Activated CD8-positive, alpha-beta memory T cell treated with anti-CD3 and anti-CD28 coated beads, Interleukin-2, amount 50 U/mL, for 4 hours (primary cell): ENCODE measurements at places on chromosomes 7 and 10.

- no peak for DNase-seq
Measured at GRCh38 chr10:18690541-18690940, 31.3 kb downstream of the ARL5B start.

DNA sequence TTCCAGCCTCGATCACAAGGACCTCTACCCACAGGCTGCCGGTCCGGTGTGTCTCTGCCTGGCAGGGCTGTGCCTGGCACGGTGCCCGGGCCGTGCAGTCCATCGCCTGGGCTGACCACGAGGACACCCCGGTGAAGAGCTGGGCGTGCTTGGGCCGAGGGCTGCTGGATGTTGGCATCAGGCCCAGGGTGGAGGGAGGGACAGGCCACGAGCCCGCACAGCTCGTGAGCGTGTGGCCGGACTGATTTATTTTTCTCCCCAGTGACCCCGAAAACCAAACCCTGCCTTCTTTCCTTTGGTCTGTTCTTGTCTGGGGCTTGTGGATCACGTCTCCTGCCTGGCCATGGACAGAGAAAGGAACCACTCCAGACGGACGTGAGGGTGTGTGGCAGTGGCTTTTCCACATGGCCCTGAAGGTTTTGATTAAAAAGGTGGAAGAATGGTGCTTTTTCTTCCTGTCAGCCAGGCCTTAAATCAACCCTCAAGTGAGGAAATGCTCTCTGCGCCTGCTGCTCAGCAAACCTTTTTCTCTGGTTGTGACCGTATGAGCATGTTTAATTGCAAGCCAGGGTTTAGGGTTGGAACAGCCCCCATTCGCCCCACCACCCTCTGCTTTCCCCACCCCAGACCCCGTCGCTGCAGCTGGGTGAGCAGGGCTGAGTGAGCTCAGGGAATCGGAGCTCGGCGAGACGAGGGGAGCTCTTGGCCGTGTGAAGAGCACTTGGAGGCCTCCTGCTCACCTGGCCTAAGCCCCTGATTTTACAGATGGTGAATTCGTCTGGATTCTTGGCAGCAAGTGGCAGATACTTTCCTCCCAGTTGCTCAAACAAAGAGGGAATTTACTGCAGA lies 130.1 kb downstream of the RGS10 start:
- no peak for DNase-seq

GRCh38 chr7:67821116-67821515 lies 824.5 kb downstream of the TYW1 start:
- no peak for DNase-seq

DNA sequence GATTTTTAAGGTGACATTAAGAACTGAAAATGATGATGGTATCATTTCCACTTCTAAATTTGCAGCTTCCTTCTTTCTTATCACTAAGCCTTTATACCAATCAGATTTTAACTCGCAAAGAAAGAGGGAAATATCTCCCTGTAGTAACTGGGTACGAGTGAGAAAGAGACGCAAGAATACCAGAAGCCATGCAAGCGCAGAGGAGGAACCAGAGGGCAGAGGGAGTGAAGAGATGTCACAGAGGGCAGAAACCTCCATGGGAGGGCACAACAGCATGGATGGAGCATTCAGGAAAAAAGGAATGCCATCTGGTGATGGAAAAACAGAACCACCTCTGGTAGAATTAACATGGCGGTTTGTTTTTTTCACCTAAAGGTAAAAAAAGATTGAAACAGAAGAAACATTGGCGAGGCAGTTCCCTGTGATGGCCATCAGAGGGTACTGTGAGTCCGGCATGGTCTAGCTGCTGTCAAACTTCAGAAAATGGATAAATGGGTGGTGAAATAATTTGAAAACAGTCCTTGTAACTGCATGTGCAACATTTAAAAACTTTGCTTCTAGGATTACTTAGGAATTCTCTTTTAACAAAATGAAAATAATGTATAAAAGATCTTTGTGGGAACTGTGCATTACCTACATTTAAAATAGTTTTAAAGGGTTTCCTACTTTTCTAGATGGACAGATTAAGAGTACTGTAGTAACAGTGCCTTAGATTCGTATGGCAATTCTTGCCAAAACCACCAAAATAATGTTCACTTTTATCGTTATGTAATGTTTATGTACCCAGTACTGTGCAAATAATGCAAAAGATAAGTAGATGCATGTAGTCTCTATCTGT lies 91.8 kb downstream of the ARHGAP12 start:
- no peak for DNase-seq

- peak; percentile 23 for DNase-seq
Measured at GRCh38 chr7:23470330-23471105, at the start of gene IGF2BP3. Gene IGF2BP3, minus strand, starts transcription at chr7:23470491. Its CDS starts 381 bp downstream, at chr7:23470110.

DNA sequence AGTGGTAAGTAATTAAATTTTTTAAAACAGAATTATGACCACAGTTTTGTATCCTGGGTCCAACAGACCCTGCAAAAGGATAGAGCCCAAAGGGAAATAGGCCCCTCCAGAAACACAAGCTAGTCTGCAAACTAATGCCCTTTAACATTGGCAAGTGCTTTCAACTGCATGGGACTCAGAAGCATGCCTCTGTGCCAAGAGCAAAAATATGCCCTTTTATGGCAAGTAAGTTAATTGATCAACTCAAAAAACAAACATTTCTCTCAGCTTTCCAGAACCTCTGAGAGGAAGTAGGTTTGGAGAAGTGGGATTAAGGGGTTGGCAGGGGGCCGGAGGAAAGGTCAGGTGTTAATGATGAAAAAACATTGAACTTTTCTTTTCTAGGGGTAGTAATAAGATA lies 186.6 kb upstream of the PRSS1 start:
- no peak for DNase-seq

- no peak for DNase-seq
Measured at GRCh38 chr7:84274029-84274638, 79.5 kb upstream of the SEMA3A start.

DNA sequence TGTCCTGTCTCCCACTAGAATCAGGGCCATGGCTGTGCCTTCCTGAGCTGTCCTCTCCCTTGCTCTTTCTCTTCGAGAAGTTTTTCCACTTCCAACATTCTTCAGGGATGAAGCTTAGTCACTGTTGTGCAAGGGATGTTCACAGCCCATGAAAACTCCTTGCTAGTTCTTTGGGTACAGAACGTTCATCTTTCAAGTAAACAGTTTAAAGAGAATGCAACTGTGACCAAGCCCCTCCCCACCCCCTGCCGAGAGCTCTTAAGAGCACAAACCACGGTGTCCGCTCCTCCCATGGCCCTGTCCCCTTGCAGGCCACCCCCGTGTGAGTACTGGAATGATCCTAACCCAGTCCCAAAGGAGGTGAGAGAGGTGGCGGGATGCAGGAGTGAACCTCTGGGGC lies 161.1 kb upstream of the RHEB start:
- DNase-seq = no peak

GRCh38 chr7:138970952-138971351 lies 10.2 kb downstream of the KIAA1549 start:
- DNase-seq = no peak

DNA sequence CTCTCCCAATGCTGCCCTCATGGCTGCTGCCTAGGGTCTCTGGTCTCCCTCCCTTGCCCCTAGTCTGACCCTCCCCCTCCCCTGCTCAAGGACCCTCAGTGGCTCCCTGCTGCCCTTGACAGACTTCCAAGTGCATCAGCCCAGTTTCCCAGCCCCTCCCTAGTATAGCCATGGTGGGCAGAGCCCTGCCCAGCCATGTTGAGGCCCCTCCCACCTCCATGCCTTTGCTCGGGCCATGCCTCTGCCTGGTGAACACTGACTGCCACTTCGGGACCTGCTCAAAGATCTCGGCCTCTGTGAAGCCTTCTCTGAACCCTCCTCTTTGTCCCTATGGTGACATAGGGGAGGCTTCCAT lies 73.2 kb downstream of the MYL10 start:
- DNase-seq = no peak

GRCh38 chr7:27359181-27360125 lies 116.9 kb downstream of the EVX1 start:
- no peak for DNase-seq

GRCh38 chr7:132750096-132750495 lies 173.8 kb upstream of the PLXNA4 start:
- DNase-seq = no peak

DNA sequence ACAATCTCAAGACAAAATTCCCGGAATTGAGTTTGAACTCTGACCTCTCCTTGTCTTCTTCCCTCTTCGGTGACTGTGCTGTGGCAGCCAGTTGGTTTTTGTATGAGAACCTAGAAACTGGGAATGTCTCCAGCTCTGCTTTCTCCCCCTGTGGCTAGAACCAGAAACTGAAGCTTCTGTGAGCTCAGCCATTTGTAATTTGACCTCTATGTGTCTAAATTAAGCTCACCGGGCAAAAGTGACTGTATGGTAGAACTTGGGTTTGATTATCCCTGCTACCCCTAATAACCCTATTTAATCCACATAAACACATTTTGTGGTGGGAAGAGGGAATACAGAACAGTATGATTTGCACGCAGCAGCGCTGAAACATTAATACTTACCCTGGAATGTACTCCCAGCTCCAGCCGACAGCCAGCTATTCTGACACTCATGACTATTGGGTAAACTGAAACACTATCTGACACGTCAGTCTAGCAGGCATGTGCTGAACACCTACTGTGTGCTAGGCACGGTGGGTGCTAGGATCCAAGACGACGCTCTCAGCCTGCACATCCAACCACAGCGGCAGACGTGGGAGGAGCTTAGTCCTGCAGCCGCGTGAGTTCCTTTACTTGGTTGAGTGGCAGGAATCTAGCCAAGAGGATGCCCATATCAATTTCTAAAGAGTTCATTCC lies 324.8 kb downstream of the SFMBT2 start:
- no peak for DNase-seq

DNA sequence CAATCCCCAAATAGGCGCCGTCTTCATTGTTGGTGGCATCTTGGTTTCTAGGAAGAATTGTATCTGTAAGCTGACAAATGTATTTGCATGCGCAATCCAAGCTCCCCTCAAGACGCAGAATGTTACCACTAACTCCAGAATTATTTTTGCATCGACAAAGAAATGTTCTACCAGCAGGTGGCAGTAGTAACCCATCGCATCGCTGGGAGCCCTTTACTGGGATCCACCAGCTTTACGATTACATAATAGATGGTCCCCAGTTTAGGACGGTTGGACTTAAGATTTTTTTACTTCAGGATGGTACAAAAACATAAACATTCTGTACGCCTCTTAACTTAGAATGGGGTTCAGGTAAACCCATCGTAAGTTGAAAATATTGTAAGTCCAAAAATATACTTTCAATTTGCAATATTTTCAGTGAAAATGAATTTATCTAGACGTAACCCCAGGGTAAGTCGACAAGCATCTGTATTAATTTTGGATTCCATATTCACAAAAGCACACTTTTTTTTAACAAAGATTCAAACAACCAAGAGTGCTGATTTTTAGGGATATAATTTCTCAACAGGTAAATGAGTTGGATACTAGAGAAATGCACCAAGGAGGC lies 114.0 kb upstream of the COBL start:
- DNase-seq = peak; percentile 37

DNA sequence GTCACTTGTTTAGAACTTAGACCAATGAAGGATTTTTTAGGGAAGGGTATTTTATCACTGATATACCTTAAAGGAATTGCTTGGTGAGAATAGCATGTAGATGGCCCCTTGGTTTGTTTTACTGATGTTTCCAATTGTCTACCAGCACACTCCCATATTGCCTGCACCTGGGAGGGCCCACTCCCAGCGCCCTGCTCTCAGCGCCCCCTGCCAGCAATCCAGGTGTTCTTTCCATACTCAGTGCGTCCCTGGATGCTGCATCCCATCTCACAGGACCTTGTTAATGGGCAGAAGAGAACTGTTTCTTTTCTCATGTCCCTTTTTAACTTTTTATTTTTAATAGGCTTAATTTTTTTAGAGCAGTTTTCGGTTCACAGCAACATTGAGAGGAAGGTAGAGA lies 24.1 kb upstream of the SFRP5 start:
- no peak for DNase-seq

- no peak for DNase-seq
Measured at GRCh38 chr7:118076564-118076963, 107.4 kb upstream of the LSM8 start.

GRCh38 chr7:128422037-128422436 lies 12.3 kb upstream of the IMPDH1 start:
- no peak for DNase-seq

DNA sequence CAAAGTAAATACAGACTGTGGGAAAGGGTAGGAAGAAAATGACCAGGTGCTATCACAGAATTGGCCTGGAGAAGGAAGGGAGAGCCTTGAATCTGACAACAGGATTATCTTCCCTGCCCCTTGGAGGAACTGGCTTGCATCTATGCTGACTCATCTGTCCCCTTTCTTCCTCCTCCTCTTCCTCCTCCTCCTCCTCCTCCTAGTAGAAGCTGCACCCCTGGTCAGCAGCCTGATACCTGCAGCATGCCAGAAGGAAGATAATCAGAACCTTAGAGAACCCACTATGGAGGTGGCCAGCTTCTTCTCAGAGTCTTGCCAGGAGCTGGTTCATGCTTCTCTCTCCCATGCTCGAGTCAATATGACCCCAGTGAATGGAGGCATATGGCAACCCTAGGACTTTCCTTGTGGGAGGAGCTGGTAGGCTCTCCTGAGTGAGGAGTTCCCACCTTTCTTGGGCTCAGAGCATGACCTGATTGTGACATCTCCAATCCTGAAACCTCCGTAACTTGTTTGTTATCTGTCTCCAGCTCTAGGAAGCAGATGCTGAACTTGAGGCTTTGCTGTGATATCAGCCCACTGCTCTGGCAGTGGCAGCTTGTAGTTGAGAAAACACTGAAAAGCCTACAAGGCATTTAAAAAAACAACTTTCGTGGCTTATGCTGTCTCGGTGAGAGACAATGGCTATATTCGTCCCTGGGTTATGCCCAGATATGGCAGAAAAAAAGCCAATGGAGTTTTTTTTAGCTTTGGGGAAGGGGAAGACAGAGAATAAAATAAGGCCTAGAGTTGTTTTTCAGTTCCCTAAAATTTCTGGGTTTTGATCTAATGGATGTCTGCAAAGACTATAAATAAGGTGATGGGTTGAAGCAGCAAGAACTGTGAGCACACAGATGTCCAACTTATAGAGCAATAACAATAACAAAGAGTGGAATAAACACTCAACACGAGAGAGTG lies 60.6 kb downstream of the CDHR3 start:
- DNase-seq = no peak

DNA sequence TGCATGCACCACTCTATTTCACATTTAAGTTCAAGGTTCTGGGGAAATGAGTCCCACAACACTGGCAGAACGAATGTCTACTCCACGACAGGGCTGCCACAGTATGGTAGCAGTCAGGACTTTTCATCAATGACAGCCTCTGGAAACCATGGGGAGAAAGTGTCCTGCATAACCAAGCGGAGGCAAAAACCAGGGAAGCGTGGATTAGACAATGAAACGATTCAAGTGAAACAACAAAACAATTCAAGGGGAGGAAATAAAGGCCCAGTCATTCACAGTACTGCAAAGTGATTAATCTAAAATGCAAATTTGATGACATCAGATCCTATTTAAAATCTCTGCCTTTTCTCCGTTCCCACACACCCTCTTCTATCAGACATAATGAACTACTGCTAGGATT lies 168.2 kb downstream of the DPY19L1 start:
- no peak for DNase-seq

GRCh38 chr7:137981175-137981574 lies 20.7 kb downstream of the CREB3L2 start:
- no peak for DNase-seq

DNA sequence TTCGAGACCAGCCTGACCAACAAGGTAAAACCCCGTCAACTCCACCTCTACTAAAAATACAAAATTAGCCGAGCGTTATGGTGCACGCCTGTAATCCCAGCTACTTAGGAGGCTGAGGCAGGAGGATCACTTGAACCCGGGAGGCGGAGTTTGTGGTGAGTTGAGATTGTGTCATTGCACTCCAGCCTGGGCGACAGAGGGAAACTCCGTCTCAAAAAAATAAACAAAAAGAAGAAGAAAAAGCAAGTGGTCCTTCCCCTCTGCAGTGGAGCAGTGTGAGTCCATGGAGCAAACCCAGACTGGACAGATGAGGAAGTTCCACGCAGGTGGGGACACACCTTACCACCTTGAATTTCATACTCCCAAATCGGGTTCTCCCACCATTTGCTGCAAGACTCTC lies 13.1 kb upstream of the SERPINE1 start:
- DNase-seq = no peak
